ENCODE measurements at places on chromosomes 5 and 9.
A peak's percentile ranks its signal among the peaks of the same experiment; 100 is the strongest.

DNA sequence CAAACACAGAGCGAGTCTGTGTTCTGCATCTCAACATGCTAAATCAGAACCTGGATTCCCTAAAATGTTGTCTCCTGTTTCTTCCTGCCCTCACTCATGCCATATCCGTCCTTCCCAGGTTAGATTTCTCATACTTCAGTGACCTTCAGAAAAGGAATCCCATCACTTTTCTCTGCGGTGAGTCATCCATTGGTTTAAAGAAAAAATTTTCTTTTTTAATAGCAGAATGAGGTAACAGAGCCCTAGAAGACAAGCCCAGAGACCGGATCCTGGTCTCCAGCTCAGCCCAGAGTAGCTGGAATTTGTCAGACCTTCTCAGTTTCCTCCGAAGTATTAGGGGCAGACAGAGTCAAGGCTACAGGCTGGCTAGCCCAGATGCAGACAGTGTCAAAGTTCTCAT, 143.2 kb upstream of the DMRT1 start:
- DNase-seq = no peak

DNA sequence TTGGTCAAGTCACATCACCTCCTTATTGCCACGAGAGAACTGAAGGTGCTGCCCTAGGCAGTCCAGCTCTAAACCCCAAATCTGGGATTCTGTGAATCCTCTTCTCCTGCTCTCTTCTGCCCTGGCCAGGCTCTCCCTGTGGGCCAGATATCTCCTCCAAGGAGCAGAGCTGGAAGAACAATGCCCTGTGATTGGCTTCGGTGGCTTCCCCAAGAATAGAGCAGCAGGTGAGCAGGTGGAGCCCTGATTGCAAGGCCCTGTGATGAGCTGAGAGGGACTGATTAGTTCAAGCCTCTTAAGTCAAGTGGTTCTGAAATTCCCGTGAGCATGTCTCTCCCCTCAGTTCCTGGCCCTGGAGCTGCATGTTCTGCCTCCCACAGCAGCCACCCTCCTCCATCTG, 175.3 kb upstream of the BRINP1 start:
- no peak for DNase-seq

DNA sequence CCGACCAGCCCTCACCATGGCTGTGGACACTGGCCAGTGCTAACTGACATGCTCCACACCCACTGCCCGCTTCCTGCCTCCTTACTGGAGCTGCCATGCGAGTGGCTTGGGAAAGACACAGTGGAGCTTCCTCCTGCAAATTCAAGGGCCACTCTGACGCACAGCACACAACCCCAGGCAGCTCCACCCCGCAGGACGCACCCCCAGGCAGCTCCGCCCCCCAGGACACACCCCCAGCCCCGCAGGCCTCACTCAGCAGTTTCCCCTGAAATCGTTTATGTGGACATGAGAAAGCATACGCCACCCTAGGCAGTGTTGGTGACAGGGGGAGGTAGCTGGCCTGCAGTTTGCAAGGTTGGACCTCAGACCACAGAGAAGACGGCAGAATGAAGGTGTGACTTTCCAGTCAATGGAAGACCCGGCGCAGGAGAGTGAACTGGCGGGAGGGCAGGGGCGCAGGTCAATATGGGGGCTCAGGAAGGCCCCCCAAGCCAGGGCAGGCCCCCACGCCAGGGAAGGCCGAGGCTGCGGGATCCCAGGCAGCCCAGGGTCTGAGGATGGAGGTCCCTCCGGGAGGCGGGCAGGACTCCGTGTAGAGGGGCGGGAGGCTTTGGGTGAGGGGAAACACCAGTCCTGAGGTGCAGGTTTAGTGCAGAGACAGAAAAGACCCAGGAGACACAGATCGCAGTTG, 21.6 kb downstream of the LPCAT1 start:
- DNase-seq = peak; percentile 33

DNA sequence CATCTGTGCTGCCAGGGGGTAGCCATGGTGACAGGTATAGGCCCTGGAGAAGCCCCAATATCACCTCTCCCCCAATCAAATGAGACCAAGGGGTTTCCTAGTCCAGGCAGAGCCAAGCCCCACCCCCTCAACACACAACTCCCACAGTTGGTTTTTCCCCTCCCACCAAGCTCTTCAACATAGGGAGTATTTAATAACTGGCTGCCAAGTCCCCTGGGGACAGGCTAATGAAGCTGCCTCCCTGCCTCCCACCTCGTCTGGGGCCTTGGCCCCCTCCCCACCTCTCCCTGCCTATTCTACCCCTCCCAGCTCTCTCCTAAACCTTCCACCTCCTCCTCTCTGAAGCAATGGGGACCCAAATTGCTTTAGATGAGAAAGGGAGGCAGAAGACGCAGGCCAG, 23.4 kb downstream of the CPLX2 start:
- no peak for DNase-seq

DNA sequence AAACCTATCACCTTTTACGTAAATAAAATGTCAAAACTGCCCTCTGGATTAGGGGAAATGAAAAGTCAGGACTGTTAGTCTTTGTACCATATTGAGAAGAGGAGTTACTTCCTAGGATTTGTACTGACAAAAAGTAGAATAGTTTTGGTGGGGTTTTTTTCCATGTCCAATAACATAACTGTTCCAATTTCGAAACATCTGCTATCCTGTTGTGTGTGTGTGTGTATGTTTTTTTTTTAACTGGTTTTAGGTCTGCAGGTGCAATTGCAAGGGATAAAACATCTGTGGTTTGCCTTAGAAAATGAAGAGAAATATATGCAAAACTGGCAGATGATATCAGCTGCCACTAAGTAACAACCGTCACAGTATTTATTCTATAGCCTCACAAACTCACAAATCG, 506.8 kb downstream of the NFIB start:
- no peak for DNase-seq

DNA sequence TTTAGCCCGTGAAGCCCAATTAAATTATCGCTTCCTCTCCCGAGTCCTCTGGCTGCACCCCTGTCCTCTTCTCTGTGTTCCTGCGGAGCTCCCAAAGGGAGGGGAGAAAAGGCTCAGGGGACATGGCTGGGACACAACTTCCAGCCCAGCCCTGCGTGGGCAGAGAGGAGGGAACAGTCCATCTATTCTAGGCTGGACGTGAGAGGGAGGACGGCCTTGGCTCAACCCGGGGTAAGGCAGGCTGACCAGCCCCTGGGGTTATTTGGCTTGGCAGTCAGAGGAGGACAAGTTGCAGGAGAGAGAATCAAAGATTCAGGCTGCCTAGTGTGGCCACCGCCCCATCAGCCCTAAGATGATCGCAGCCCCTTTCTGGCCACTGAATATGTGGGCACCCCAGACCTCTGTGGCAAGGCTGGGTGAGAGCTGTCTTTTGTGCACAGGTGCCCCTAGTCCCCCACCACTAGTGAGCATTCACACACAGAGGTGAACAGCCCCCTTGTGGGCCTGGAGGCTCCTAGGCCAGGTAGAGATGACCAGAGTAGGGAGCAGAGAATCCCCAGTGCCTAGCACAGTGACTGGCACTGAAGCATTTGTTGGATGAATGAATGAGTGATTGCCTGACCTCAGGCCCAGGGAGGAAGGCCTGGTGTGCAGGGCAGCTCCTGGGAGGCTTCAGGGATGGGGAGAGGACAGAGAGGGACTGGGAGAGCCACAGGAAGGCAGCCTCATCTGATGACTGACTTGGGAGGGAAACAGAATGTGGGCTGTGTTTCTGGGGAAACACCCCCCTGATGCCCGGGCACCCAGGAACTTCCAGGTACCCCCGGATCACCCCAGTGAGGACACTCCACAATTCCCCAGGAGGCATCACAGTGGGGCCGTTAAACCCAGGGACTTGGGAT, 133.9 kb downstream of the C9orf50 start:
- DNase-seq = peak; percentile 79

DNA sequence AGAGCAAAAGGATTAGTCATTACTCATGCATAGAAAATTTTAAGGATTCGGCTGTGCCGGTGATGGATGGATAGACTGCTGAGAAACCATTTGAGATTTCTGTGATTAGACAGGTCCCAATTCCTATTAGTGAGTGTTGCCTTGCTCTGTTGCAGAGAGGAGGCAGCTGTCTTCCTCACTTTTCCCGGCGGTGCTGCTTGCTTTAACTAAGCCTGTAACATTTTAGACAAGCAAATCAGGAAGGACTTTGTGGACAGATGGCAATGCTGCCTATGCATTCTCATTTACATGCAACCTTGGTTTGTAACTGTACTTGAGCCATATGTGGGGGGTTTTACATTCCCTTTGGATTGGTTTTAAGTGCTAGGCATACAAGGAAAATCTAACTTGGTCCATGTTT, 1176.3 kb downstream of the CDH18 start:
- no peak for DNase-seq

GRCh38 chr5:61768692-61769281, 436.7 kb downstream of the ZSWIM6 start:
- DNase-seq = peak; percentile 31

GRCh38 chr9:99309141-99309939, 87.3 kb downstream of the SEC61B start:
- no peak for DNase-seq

DNA sequence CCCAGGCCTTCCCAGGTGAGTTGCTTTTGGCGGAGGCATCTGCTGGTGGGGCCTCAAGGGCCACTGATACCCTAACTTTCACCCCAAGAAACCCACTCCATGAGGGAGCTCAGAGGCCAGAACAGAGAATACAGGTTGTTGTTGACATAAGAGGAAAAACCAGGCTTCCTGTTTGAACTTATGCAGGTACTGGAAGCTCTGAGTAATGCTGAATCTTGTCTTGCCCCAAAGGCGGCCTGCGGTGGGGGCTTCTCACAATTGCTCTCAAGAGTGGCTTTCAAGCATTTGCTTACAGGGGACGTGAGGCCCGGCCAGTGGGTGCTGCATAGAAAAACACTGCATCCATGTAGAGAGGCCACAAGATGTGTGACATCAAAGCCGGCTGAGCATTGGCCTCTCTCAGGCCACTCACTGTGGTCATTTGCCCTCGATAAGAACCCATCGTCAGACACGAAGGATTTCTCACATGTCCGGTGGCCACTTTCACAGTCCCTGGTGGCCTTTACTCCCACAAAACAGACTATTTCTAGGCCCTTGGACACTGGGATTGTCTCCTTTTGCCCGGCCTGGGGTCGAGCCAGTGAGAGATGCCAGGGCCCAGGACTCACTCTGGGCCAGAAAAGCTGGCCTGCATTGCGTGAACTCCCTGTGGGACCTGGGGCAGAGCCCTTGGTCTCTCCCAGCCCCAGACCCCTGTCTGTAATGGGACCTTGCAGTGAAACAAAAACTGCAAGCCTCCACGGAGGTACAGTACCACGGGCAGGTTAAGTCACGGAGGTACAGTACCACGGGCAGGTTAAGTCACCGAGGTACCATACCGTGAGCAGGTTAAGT, 34.5 kb upstream of the TCF7 start:
- DNase-seq = no peak

GRCh38 chr5:168747987-168748777, 169.0 kb upstream of the PANK3 start:
- DNase-seq = peak; percentile 62

- DNase-seq = peak; percentile 54
Observed at GRCh38 chr5:179805070-179805528, 1.6 kb downstream of the MGAT4B start.

DNA sequence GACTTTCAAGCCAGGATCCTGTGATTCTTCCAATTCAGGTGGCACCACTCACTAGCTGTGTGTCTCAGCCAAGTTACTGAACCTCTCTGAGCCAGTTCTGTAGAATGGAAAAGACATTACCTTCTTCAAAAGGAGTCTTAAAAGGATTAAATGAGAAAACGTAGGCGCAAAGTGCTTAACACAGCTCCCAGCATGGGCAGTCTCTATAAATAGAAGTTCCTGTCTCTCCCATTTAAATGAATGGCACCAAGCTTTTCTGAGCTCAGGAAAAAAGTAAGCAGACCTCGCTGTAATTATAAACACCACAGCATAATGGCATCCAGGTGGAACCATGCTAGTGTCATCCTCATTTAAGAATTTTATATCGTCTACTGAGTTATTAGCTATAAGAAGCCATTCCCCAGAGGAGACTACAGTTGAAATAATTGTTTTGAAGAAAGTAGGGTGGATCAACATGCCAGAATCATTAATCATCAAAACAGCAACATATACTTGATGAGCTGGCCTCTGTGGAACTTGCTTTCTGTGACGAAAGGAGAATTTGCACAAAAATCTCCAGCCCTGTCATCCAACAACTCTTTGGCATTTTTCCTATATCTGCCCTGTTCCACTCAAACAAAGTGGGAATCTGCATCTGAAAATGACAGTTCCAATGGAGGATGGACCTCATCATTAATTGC, 188.9 kb downstream of the SPOCK1 start:
- DNase-seq = no peak

DNA sequence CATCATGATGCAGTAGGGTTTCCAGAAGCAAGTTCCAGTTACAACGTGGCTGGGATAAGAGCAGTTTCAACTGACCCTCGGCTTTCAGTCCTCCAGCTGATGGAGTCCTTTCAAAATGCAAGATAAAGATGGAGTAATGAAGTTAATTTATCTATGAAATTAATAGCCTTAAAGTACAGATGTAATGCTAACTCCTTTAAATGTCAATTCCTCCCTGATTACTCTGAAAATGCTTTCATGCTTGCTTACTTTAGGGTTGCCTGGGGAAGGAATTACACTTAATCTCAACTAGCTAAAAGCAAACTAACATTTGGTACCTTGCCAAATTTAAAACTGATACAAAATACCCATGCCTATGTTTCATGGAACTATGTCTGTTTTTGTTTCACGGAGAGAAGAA, 178.4 kb downstream of the KIAA0825 start:
- peak; percentile 10 for DNase-seq

- no peak for DNase-seq
Observed at GRCh38 chr9:109048822-109049221, 35.5 kb upstream of the CTNNAL1 start.

- DNase-seq = peak; percentile 35
Observed at GRCh38 chr9:85158512-85158911, 489.0 kb downstream of the NTRK2 start.

DNA sequence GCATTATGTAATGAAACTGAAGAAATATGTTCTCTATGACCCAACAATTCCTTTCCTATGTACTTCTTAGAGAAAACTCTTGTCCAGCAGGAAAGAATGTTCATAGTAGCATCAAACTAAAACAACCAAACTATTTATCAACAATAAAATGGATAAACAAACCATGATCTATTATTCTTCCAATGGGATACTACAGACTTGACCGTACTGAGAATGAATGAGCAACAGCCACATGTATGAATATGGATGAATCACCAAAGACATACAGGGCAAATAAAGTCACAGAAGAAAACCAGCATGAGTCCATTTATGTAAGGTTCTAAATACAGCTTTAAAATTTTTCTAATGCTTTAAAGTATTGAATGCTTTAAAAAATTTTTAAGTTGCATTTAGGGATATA, 73.6 kb upstream of the SUSD1 start:
- no peak for DNase-seq

GRCh38 chr5:133714161-133714915, 102.0 kb upstream of the FSTL4 start:
- DNase-seq = no peak

DNA sequence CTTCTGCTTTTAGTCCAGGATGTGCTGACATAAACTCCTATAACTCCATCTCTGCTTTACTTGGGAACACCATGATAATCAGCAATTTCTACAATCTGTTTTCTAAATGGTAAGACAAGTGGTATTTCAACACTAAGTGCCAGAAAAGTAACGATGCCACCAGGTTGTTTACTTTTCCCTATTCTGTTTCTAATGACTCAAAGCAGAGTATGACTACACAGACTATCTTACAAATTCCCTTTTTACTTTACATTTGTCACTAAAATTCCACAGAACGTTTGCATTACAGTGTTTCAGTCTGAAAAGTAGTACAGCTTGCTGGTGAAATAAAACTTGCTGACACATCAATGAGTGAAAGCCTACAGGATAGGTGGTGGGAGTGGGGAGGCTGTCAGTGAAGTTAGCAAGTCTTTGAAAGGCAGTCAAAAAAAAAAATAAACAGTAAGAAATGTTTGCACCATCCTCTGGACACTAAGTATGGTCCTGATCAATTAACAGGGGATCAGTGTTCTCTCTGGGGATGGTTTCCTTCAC, 186.5 kb downstream of the LURAP1L start:
- DNase-seq = no peak
